WTC11 (cell line): ENCODE measurements at places on chromosomes 2 and 18. TPM values are rescaled to one million over a fixed set of nuclear protein-coding genes. Genes with fewer than 3 reads are reported as not detected.

Gene TAF4B
- total RNA-seq = 13.3 to 15.2 TPM (median 13.8 TPM) in 3 replicates

Gene CPO
- 0.37 to 1.2 TPM (median 0.46 TPM) in 3 replicates for total RNA-seq

Gene SIX2
- 1.2 to 1.7 TPM (median 1.5 TPM) in 3 replicates for total RNA-seq

Gene CABYR
- total RNA-seq = 12.9 to 19.3 TPM (median 16.1 TPM) in 3 replicates

Gene OSBPL6
- 7.4 to 9.2 TPM (median 8.3 TPM) in 3 replicates for total RNA-seq

Gene SERPINB7
- total RNA-seq = not detected in 3 replicates

Gene ANKRD36C
- 8.7 to 12.6 TPM (median 11.7 TPM) in 3 replicates for total RNA-seq

Gene TEX261
- 15.2 to 18.3 TPM (median 17.0 TPM) in 3 replicates for total RNA-seq

Gene GPR155
- total RNA-seq = 0.66 to 1.0 TPM (median 0.74 TPM) in 3 replicates

Gene NLRC4
- total RNA-seq = not detected in 3 replicates

Gene IRS1
- 18.2 to 22.9 TPM (median 18.6 TPM) in 3 replicates for total RNA-seq

Gene ACADL
- 0.39 to 0.60 TPM (median 0.42 TPM) in 3 replicates for total RNA-seq

Gene RBM45
- total RNA-seq = 9.2 to 12.3 TPM (median 10.5 TPM) in 3 replicates

Gene LYG2
- total RNA-seq = 0.25 TPM in 1 of 3 replicates, not detected in the others

Gene THUMPD2
- total RNA-seq = 13.6 to 19.6 TPM (median 14.7 TPM) in 3 replicates

Gene FBXO41
- total RNA-seq = 19.2 to 21.5 TPM (median 21.1 TPM) in 3 replicates

Gene POLE4
- 31.5 to 36.4 TPM (median 35.2 TPM) in 3 replicates for total RNA-seq

Gene PROKR1
- 2.6 to 4.4 TPM (median 2.8 TPM) in 3 replicates for total RNA-seq

Gene C2orf69
- 25.8 to 29.9 TPM (median 26.5 TPM) in 3 replicates for total RNA-seq

Gene CFAP221
- 0.14 to 0.94 TPM (median 0.35 TPM) in 3 replicates for total RNA-seq

Gene ALKAL2
- total RNA-seq = 3.5 to 5.2 TPM (median 4.3 TPM) in 3 replicates

Gene KRTCAP3
- total RNA-seq = 41.9 to 50.0 TPM (median 49.2 TPM) in 3 replicates

Gene GULP1
- total RNA-seq = 75.1 to 82.1 TPM (median 80.5 TPM) in 3 replicates

Gene UGT1A9
- total RNA-seq = not detected in 3 replicates

Gene SIX3
- 6.2 to 13.2 TPM (median 6.6 TPM) in 3 replicates for total RNA-seq

Gene ARHGAP28
- 10.5 to 14.8 TPM (median 10.7 TPM) in 3 replicates for total RNA-seq

Gene IL1RN
- total RNA-seq = not detected in 3 replicates

Gene SNRPD1
- total RNA-seq = 136 to 140 TPM (median 137 TPM) in 3 replicates

Gene PUM2
- 84.7 to 104 TPM (median 90.0 TPM) in 3 replicates for total RNA-seq
